ENCODE measurements at places on chromosomes 5 and 9.

GRCh38 chr5:149809931-149810691, 80.0 kb downstream of the PPARGC1B start:
- no peak for DNase-seq

GRCh38 chr9:134751622-134752021, 110.0 kb downstream of the COL5A1 start:
- DNase-seq: no peak

GRCh38 chr5:97049175-97049574, 93.2 kb downstream of the LIX1 start:
- no peak for DNase-seq

GRCh38 chr9:130345897-130346385, 80.4 kb downstream of the HMCN2 start:
- DNase-seq: no peak

DNA sequence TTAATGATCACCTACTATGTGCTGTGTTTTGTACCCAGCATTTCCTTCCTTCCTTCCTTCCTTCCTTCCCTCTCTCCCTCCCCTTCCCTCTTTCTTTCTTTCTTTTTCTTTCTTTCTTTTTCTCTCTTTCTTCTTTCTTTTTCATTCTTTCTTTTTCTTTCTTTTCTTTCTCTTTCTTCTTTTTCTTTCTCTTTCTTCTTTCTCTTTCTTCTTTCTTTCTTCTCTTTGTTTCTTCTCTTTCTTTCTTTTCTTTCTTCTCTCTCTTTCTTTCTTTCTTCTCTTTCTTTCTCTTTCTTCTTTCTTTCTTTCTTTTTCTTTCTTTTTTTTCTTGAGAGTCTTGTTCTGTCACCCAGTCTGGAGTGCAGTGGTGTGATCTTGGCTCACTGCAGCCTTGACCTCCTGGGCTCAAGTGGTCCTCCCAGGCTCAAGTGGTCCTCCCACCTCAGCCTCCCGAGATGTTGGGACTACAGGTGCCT, 165.7 kb upstream of the MVB12B start:
- DNase-seq: no peak

GRCh38 chr9:38066197-38066913, 2.7 kb downstream of the SHB start:
- DNase-seq: no peak

GRCh38 chr5:107523029-107523680, 147.6 kb downstream of the EFNA5 start:
- DNase-seq: no peak

DNA sequence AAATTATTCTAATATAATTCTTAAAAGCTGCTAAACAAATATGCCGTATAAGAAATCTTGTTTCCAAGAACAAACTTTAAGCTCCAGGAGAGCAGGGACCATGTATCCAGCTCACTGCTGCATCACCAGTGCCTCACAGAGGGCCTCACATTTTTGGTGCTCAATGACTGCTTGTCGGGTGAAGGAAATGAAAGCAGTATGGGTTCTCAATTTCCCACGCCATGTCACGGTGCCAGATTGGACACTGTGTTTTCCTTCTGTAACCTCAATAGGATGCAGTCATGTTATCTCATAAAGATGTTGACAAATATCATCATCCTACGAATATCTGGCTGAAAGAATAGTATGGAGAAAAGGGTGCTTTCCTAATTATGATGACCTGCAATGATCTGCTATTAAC, 64.7 kb downstream of the POU5F2 start:
- no peak for DNase-seq

- DNase-seq: peak; percentile 7
These were observed 315.6 kb downstream of the MTRR start for GRCh38 chr5:8184455-8185063.

- DNase-seq: no peak
These were observed 290.5 kb upstream of the RASA1 start for GRCh38 chr5:86977190-86977589.

DNA sequence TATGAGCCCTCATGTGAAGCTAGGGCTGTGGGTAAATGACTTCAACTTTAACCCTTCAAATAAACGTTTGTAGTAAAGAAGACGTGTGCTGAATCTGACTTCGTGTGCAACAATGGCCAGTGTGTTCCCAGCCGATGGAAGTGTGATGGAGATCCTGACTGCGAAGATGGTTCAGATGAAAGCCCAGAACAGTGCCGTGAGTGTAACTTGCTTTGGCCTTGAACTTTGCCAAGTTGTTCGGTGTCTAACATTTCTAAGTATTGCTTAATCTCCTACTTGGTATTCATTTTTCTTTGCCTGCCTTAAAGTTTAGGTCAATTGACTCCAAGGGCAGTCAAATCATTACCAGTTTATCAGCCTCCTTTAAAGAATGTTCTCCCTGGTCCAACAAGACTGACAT, 18.2 kb downstream of the VLDLR start:
- no peak for DNase-seq

DNA sequence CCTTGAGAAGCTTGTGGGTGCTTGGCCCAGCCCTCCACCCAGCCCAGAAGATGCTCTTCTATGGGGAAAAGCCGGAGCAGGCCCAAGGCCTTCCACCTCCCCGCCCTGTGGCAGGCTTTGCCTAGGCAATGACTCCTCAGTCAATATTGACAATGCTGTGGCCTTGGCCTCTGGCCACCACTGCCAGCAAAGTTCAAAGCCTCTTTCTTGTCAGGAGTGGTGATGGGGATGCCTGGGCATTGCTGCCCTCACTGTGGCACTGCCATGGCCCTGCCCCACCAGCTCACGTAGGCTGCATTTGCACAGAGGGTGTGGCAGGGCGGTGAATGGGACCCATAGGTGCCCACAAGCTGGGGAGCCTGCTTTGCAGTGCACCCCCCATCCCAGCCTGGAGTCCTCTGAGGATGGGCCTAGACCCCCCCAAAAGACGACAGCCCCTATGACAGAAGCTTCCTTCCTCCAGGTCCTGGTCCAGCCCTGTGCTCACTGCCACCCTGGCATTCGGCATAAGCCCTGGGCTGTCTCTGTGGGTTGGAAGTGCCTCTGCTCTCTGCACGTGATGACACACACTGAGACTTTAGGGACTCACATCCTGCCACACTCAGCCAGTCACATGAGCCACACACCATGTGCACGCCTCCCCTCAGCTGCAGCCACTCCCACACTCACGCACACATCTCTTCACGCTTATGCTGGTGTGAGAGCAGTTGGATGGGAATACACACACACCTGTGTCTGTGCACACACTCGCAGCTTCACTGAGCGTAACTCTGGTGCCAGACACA, 31.1 kb downstream of the MORN5 start:
- no peak for DNase-seq

DNA sequence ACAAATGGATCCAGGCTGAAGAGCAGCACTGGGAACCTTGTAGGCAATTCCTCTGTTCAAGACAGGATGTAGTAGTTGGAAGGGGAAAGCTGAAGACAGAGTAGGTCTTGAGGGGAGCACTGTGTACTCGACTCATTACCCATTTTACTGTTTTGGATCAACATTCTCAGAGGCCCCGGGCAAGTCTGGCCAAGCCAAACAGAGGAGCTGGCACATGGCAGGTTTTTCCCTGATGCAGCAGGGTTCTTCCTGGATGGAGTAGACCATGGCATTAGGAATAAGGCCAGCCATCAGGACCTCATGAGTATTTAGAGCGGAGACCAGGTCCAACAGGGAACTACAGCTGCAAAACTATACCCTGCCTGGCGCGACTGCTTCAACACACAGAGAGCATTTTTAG, 4.4 kb downstream of the SVEP1 start:
- no peak for DNase-seq

DNA sequence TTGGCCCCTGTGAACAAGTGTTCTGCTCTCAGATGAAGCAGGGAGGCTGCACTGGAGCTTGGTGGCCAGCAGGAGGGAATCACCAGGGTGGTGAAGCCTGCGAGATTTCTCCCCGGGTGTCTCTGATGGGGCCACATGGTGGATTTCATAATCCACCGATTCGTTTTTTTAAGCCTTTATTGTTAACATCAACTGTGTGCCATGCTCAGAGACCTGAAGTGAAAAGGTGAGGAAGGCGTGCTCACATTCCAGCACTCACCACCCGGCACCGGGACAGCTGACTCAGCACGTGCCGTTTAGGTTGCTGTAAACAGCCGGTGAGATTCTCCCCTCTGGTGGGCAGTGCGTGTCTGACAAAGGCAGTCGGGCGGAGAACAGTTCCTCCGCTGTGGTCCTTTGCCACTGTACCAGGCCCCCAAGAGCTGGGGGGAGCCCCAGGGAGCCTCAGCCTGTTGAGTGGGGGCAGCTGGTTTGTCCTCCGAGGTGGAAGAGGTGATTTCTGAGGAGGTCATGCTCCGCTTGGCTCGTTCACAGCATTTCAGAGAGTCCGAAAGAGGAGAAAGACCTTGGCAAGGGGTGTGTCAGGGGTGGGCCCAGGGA, 12.7 kb upstream of the AHRR start:
- no peak for DNase-seq

DNA sequence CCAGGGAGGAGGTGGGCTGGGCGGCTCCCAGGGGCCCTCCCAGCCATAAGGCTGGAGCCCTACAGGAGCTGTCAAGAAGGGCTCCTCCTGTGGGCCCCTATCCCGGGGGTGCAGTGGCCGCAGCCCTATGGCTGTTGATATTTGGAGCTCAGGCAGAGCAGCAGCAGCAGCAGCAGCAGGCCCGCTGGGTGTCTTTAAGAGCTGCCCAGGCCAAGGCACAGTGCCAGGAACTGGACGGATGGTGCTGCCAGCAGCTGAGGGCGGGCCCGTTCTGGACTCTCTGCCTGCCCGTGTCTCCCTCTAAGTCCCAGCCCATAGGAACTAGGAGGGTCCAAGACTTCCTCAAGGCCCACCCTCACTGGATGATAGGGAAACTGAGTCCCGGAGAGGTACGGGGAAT, 3.6 kb downstream of the AK1 start:
- DNase-seq: no peak

DNA sequence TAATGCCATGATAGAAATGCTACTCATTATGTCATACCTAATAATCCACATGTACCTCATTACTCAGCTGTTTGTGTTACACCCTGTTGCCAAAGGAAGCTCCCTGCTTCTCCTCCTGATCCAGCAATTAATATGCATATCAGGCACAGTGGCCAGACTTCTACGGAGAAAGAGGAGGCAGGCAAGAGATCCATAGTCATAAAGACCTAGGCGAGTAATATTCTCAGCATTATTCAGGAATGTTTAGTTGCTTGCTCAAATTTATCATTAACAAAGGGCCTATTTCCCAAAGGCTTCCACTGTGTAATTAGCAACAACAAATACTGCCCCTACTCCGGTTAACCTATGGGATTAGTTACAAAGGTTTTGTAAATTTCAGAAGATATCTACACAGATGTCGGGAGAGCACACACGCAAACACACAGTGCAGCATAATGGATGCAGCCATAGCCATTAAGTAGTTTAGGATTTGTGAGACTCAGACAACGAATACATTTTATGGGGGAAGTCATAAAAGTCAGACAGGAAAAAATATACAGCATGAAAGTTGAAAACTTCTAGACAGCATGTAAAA, 192.6 kb downstream of the EFNA5 start:
- DNase-seq: no peak

DNA sequence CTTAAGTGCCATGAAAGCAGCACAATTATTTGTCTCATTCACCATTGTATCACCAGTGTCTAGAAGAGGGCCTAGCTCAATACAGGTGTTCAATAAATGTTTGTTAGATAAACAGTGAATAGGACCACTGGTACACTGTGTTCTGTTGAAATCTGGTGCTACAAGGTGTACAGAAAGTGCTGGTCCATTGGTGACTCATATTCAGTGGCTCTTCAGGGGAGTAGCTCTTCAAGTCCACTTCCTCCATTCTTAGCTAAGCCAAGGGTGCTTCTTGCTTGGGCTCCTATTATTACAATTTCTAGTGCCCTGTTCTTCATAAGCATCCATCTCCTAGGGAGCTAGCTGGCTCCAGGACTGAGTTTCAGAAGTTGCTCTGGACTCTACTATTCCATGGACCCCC, 6.4 kb upstream of the FCHO2 start:
- no peak for DNase-seq

DNA sequence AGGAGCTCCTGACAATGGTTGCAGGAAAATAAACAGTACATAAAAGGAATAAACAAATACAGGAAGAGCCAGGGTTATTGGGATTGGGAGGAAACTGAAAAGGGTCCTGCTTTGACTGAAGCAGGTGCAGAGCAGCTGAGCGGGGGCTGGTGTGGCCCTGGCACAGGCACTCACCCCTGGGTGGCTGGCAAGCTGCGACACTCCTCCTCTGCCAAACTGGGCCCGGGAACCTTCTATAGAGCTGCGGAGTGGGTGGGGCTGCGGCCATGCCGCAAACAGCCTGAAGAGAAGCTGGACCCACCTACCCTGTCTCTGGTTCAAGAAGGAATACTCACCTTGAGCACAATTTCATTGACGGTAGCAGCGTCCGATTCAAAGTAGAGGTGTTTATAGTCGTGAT, 182.5 kb downstream of the GAPVD1 start:
- no peak for DNase-seq

GRCh38 chr5:144002876-144003275, 167.6 kb downstream of the YIPF5 start:
- no peak for DNase-seq

All from effector CD4-positive, alpha-beta T cell (primary cell).